ENCODE measurements at places on chromosomes 12 and 14. TPM values are rescaled to one million over a fixed set of nuclear protein-coding genes. Genes with fewer than 3 reads are reported as not detected.

PRB2 gene
- total RNA-seq = not detected

PRH1 gene
- 23.2 TPM for total RNA-seq

WSCD2 gene
- 0.46 TPM for total RNA-seq

SLC6A13 gene
- total RNA-seq = 0.88 TPM

VWF gene
- 78.4 TPM for total RNA-seq

RNASE1 gene
- total RNA-seq = 1,224 TPM

SPX gene
- 5.4 TPM for total RNA-seq

SLCO1B1 gene
- total RNA-seq = not detected

PXMP2 gene
- total RNA-seq = 91.4 TPM

NTF3 gene
- not detected for total RNA-seq
